H4 (cell line): ENCODE measurements at places on chromosomes 2 and 18. TPM values are rescaled to one million over a fixed set of nuclear protein-coding genes. Genes with fewer than 3 reads are reported as not detected.

DNA sequence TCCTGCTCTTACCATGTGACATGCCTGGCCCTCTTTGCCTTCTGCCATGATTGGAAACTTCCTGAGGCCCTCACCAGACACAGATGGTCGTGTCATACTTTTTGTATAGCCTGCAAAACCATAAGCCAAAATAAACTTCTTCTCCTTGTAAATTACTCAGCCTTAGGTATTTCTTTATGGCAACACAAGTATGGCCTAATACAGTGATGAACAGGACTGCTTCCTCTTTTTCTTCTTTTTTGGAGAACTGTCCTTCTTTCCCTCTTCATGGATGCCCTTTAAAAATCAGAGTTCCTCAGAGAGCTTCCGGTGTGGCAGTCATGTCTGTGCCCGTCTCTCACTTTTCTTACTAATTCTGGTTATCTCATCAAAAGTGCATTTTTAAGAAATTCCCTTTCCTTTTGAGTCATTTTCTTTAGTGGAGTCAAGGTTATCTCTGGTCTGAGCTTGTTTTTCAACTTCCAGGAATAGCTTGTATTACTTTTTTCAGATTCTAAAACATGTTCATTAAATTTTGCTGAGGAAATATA lies 9.2 kb upstream of the IL1A start:
- DNase-seq: no peak

DNA sequence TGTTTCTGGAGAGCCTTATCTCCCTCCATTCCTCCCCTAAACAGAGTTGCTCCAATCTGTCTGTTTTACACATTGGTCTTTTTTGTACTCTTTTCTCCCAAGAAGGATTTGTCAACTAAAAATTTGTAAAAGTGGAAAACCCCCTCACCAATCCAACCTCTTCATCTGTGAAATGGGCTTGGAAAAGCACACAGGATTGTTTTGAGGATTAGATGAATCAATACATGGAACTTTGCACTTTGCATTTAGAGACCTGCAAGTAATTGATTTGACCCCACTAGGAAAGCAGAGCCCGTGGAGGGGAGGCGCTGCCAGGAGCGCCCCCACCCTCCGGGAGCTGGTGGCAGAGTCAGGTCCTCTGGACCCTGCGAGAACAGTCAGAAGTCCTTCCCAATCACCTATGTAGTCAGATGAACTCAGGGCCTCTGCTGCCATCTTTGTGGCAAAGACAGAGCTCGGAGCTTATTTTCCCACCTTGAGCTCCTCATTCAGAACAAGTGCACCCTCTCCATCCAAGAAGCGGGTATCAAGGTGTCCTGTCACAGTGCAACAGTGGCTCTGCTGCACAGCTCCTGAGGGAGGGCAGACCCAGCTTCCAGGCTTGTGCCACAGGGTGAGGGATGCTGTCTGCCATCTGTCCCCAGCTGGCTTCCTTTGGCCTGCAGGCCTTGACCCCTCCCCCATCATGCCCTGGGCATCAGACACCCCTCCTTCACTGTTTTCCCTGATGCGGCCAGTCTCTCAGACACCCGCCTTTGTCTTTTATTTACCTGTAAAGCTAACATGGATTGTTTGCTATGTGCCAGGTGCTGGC lies 1.7 kb upstream of the TMEM185B start:
- DNase-seq: no peak

GRCh38 chr2:9228088-9228751 lies 21.6 kb downstream of the ASAP2 start:
- DNase-seq: no peak

DNA sequence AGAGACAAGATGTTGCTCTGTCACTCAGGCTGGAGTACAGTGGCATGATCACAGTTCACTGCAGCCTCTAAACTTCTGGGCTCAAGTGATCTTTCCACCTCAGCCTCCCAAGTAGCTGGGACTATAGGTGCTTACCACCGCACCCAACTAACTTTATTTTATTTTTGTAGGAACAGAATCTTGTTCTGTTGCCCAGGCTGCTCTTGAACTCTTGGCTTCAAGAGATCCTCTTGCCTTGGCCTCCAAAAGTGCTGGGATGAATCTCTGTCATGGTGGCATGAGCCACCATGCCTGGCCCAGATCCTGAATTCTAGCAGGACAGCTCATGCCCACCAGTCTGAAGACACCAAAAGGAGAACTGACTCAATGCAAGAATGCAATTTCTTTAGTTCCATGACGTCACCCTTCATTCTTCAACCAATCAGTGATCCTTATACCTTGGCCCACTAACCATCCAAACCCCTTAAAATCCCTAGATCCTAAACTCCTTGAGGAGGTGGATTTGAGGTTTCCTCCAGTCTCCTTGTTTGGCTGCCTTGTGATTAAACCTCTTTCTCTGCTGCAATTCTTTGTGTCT lies 25.6 kb upstream of the CXXC1 start:
- no peak for DNase-seq

GRCh38 chr2:173397539-173397938 lies 42.9 kb downstream of the CDCA7 start:
- DNase-seq: no peak

DNA sequence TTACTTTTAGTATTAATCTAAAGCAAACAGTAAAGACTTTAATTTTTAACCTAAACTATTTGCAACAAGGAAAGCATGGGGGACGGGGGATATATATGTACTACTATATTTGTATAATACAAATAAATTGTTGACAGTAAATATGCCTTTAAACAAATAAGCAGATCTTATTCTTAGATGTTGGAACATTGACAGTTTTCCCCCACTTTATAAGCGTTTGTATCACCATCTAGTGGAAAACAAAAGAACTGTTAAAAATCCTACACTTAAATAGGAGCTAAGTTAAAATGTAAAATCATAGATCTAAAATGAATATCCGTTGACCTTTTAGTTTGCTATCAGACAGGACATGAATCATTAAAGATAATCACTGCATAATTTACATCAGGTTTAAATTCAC lies 50.0 kb downstream of the RBBP8 start:
- DNase-seq: peak; percentile 11

GRCh38 chr2:13667415-13667757 lies 950.6 kb downstream of the TRIB2 start:
- DNase-seq: no peak

DNA sequence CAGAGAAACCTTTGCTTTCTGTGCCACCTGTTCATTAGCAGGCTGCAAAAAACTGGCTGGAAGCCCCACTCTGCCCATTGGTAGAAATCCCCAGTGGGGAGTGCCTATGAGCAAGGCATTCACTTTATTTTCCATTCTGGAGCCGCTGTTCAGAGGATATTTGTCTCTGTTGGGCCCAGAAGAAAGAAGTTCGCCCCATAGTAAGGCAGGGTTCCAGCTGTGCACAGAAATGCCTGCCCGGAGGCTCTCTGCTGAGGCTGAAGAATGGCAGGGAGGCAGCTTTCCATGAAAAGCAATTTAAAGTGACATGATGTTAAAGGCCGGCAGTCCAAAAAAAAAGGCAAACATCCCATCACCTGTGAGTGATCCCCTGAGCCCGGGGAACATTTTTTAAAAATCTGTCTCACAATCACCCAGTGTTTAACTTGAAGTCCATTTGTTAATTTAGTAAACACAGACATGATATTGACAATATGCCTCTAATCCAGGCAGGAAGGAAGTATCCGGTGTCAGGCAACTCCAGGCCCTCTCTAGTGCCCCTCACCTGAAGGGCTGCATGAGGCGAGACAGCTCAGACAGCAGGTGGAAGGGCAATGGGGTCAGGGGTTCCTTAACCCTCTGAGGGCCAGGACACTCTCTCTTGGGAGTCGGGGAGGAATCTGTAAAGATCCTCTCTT lies 265.1 kb upstream of the SIX2 start:
- no peak for DNase-seq

GRCh38 chr2:127657232-127657595 lies 11.3 kb downstream of the GPR17 start:
- DNase-seq: no peak

GRCh38 chr2:80651435-80651834 lies 346.9 kb upstream of the LRRTM1 start:
- no peak for DNase-seq

DNA sequence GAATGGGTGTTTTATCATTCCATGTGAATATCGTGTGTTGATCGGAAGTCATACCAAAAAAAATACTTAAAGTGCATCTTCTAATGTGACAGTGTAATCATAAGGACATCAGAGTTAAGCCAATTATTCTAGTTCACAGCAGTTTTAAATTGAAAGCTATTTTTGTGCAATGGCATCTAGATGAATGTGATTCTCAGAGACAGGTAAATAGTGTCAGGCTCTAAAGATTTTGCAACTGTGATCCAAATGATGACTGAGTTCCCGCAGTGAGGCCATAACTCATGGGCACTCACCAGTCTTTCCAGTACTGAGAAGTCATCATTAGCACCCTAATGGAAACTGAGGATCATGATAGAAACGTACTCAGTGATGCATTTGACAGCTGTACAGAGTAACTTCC lies 542.6 kb downstream of the PARD3B start:
- DNase-seq: no peak

- DNase-seq: no peak
Observed at GRCh38 chr2:232245111-232245510, 133.4 kb upstream of the ALPP start.

- no peak for DNase-seq
Observed at GRCh38 chr2:70115646-70116442, 28.6 kb downstream of the PCBP1 start.

DNA sequence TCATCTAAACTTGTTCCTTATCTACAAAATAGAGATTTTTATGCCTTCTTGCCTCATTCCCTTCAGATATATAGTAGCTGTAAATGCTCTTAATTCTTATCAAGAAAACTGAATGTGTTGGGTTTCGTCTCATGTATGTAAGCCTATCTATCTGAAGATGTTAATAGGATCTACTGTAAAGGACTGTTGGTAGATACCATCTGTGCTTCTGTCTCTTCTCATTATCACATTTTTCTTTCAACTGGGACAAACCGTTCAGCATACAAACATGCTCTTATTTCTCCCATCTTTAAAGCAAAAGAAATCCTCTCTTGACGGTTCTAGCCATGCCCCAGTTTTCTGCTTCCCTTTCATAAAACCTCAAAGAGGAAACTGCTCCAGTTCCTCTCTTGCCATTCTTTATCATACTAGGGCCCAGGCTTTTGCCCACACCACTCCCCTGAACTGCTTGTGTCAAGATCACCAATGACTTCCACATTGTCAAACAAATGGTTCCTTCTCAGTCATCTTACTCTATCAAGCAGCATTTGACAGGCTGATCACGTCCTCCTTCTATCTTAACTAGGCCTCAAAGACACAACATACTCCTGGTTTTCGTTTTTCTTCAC lies 88.7 kb downstream of the ARHGEF33 start:
- DNase-seq: no peak

DNA sequence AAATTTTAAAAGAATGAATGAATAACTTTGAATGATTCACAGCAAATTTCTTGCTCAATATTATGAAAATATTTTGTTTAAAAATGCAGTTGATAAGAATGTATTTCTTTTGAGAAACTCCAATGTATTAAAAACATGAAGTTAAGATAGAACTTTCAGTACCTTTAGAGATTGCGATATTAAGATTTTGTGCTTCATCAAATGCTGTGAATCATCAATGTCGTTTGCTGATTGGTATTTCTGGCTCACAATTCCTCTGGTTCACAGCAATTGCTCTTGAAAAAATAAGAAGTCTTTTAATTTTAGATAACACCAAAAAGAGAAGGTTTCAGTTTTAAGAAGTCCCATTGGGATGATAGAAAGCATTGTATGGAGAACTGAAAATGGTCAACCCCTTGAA lies 228.7 kb downstream of the IKZF2 start:
- DNase-seq: no peak

GRCh38 chr2:144738749-144739148 lies 218.8 kb upstream of the ZEB2 start:
- no peak for DNase-seq

Gene PLCL1
- 0.19 and 0.31 TPM in 2 replicates for total RNA-seq

Gene LAMA1
- 3.2 and 4.7 TPM in 2 replicates for total RNA-seq

Gene DSC1
- total RNA-seq: 0.06 TPM in 1 of 2 replicates, not detected in the other

Gene STPG4
- not detected in 2 replicates for total RNA-seq

Gene TTR
- total RNA-seq: not detected in 2 replicates

Gene TANC1
- 14.6 and 16.6 TPM in 2 replicates for total RNA-seq

Gene LBH
- total RNA-seq: 23.7 and 25.3 TPM in 2 replicates

Gene SLC20A1
- 54.2 and 57.2 TPM in 2 replicates for total RNA-seq

Gene DYSF
- 0.37 and 0.43 TPM in 2 replicates for total RNA-seq

Gene HADHB
- total RNA-seq: 68.8 and 71.4 TPM in 2 replicates

Gene OTX1
- total RNA-seq: 0.64 and 0.85 TPM in 2 replicates

Gene DNER
- 7.1 and 8.7 TPM in 2 replicates for total RNA-seq

Gene LRRTM4
- total RNA-seq: 0.90 and 1.1 TPM in 2 replicates

Gene IL1RL2
- not detected in 2 replicates for total RNA-seq
